ENCODE measurements at places on chromosomes 2 and 18.
A peak's percentile ranks its signal among the peaks of the same experiment; 100 is the strongest.

DNA sequence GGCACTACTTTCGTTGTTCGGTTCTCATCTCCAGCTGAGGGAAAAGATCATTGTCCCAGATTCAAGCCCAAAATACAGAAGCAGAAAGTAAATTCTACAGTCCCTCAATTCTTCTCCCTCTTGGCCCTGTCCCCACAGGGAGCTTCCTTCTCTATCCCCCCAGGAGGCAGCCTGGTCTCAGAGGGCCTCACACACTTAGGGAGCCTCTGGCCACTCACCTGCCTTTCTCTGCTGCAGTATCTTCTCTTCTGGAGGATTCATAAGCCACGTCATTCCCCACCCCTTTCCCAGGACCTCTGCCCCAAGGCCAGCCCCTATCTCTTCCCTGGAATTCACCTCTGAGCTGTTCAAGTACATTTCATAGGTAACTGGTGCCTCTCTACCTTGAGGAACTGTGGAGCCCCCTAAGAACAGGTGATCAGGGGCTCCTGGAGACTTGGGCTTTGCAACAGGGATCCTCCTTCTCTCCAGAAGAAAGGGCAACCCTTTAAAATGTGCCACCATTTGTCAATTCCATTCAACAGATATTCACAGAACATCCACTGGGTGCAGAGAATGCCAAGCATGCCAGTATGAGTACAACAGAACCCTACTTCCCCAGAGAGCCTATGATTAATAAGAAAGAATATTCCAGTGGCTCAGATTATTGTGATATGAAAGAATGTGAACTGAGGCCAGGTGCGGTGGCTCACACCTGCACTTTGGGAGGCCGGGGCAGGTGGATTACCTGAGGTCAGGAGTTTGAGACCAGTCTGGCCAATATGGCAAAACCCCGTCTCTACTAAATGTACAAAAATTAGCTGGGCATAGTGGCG, 72.9 kb downstream of the CIB4 start:
- no peak for DNase-seq

DNA sequence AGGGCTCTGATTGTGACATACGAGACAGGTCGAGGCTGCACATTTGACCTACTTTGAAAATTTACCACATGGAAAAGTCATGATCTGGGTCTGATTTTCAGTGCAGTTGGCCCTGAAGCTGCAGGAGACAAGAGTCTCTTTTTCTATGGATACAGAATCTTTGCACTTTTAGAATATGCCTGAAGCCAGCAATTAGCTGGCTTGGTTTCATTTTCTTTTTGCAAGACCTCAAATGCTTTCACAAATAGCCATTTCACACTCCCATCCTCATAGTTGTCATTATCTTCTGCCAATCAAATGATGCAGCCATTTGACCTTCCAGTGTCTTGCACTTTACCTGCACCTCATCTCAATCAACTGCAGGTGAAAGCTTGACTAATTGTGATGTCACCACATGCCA, 59.0 kb downstream of the GPR39 start:
- DNase-seq: no peak

DNA sequence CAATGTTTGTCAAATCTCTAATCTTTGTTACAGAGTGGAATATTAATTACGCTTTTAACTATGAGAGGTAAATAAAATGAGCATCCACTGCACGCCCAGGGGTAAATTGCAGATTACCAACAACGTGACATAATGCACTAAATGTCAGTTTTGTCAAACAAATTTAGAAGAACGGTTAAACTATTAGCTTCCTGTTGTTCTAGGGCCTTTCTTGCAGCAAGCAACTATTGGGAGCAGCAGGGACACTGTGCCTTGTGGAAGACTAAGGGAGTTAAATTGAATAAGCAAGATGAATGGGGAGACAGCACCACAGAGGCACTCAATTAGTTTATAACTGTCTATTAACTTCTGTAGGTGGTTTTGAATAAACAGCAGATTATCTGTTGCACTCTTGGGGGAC, 391.0 kb upstream of the RAB12 start:
- no peak for DNase-seq

DNA sequence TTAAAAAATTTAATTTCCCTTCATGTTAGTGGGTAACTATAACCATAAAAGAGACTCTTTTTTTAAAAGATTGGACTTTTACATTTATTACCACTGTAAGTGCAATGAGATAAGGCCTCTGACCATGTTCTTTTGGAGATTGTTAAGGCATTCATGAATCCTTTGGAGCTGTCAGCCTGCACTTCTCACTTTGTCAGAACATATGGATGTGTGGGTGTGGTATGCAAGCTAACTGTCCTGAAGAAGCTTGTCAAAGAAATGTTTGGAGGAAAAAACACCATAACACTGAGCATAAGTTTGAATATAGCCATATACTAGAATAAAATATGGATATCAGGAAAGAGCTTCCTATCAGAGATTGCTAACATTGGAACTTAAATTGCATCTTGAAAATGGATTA, 754.1 kb downstream of the DPP10 start:
- DNase-seq: no peak

- no peak for DNase-seq
These were observed 98.2 kb upstream of the SMAD2 start for GRCh38 chr18:48028696-48029095.

DNA sequence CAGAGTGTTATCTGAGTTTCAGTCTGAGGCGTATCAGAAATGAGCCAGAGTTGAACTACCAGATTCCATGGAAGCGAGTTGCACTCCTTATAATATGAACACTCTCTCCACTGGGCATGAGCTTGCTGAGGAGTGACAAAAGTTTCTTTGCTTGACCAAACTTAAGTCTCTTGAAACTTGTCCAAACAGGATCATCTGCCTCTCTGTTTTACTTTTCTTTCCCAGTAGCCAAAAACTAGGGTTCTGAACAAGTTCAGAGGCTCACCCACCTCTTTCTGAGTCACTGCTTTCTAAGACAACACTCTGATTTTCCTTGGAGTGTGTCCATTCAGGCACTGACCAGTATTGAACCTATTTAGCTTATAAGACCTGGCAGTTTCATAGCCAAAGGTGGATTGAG, 233.2 kb upstream of the TCF4 start:
- no peak for DNase-seq

- peak; percentile 29 for DNase-seq
These were observed 44.4 kb downstream of the ALPK2 start for GRCh38 chr18:58584200-58585127.

- DNase-seq: no peak
These were observed 1099.0 kb upstream of the LRRTM1 start for GRCh38 chr2:81403508-81403907.

GRCh38 chr18:5295231-5295920, at the start of gene ZBTB14:
Gene ZBTB14 (minus strand): TSS chr18:5295726. CDS start chr18:5293246, 2,480 bp downstream.
- peak; percentile 61 for DNase-seq

All from fibroblast of villous mesenchyme (primary cell).